ENCODE measurements at places on chromosomes 2 and 18. TPM values are rescaled to one million over a fixed set of nuclear protein-coding genes. Genes with fewer than 3 reads are reported as not detected.

TMEM169 gene
- polyA plus RNA-seq, result 15.2 TPM

CYP26B1 gene
- polyA plus RNA-seq, result 16.1 TPM

SERPINB8 gene
- 3.7 TPM for polyA plus RNA-seq

NEMP2 gene
- polyA plus RNA-seq, result 14.5 TPM

ADRA2B gene
- 4.1 TPM for polyA plus RNA-seq

DNAJC10 gene
- 137 TPM for polyA plus RNA-seq

KIAA2012 gene
- polyA plus RNA-seq, result 0.25 TPM

SATB2 gene
- 15.9 TPM for polyA plus RNA-seq

GRHL1 gene
- 7.0 TPM for polyA plus RNA-seq

RGPD4 gene
- polyA plus RNA-seq, result 0.06 TPM

- no peak for DNase-seq
Observed at GRCh38 chr18:79917169-79917852, 34.1 kb downstream of the SLC66A2 start.

DNA sequence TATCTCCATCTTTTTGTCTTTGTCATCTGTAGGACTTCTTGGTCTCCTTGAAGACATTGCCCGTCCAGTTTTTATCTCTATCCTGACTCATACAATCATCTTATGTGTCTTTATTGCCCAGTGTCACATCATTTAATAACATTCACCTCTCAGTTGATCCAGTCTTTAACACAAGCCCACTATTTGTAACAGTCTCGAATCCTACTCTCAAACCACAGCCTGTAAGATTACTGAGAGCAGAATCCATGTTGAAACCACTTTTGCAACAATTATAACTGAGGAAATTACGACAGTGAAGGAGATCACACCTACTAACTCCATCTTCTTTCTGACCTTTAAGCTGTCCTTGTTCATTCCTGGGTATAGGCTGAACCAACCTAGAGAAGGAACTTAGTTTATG is 1206.0 kb upstream of the ZEB2 start:
- no peak for DNase-seq

DNA sequence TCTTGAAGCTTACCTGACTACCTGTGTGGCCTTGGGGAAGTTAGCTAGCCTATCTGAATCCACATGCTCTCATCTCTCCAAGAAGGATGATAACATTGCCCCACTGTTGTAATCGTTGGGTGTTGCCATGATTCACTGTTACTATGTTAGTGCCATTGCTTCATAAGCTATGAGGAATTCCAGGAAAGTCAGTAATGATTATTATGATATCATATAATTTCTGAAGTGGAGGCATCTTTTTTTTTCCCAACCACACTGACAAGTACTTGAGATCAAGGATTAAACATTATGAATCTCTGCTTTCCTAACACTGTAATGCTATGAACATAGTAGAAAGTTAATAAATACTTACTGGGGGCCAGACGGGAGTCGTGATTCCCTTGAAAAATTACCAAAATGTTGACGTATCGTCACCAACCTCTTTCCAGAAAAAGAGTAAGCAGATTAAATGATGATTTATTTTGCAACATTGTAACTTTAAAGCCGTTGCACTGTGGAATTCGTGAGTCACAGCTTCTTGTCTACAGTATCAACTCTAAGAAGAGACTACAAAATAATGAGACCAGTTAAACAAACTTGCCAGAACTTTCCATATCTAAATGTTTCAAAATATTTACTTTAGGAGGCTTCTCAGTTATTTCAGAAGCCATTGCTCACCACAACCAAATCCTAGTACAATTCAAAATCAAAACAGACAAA is 459.9 kb downstream of the PIK3C3 start:
- no peak for DNase-seq

GRCh38 chr2:100391735-100392515 is 25.5 kb downstream of the CHST10 start:
- no peak for DNase-seq

- DNase-seq, result no peak
Observed at GRCh38 chr2:60174146-60174545, 379.3 kb downstream of the BCL11A start.

DNA sequence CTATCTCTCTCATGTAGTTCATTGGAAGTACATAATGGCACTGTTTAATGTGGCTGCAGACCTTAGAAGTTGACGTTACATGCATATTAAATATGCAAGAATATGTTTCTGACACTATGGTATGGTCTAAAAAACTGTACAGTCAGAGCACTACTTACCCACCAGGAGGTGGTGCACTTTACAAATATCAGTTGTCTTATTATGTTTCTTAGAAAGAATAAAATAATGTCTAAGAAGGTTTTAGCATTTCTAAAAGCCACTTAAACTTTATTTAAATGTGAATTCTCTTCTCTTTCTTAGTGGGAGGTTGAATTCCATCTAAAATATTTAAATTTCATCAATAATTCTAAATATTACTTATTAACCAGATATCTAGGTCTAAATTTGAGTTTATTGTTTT is 4.3 kb downstream of the TMEFF2 start:
- DNase-seq, result no peak

DNA sequence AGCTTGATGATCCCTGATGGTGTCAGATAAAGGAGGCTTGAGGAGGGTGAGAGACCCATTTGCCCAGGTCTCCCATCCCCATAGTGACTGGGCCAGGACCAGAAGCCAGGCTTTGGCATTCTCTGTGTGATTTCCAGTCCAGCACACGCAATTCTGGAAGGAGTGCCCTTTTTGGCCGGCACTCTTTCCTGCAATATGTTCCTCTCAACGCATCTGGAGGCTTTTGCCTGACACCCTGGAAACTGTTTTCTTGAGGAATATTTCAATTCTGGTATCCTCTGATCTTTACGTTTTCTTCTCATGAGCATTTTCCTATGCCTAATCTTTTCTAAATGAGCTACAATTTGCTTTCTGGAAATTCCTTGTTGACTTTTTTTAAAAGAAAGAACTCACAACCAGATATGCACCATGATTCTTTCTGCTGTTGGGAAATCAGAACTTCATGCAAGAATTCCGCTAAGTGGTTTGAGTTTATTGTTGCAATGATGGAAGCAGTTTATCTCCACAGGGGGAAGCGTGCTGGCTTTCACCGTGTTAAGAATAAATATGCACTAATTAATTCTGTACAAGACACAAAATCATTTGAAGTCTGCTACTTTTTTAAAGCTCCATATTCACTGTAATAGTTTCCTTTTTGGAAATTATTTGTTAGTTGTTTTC is 143.7 kb downstream of the NAPG start:
- DNase-seq, result no peak

DNA sequence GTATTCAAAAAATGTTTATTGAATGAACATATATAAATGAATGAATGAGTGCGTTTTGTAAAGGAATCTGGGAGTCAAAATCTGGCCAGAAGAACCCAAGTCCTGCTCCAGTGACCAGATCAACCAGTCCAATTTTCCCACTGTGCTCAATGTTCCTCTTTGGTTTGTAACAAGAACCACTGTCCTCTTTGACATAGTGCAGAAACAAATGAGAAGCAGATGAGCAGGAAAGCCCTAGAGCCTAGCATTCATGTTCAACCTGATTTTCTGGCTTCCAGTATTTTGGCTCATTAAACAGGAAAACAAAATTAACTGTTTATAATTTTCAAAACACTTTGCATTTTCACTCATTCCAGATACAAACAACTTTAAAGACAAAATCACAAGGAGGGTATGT is 23.2 kb downstream of the FAM124B start:
- no peak for DNase-seq

- no peak for DNase-seq
Observed at GRCh38 chr18:66511792-66512191, 92.1 kb downstream of the CDH19 start.

DNA sequence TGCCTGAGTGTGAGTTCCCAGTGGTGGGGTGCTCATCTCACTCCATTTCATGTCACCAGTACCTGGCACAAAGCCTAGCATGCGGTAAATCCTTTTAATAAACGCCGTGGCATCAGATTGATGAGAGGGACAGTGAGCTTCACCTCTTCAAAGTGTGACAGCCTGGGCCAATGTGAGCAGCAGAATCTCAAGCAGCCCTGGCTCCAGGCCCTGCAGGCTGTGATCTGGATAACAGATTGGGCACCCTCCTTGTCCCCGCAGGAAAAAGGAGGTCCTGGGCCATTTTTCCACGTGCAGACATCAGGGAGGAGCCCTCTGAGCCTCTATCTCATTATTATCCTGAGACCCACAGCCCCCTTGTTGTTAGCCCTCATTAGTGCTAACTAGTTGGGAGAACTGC is 34.8 kb downstream of the TET3 start:
- DNase-seq, result no peak

DNA sequence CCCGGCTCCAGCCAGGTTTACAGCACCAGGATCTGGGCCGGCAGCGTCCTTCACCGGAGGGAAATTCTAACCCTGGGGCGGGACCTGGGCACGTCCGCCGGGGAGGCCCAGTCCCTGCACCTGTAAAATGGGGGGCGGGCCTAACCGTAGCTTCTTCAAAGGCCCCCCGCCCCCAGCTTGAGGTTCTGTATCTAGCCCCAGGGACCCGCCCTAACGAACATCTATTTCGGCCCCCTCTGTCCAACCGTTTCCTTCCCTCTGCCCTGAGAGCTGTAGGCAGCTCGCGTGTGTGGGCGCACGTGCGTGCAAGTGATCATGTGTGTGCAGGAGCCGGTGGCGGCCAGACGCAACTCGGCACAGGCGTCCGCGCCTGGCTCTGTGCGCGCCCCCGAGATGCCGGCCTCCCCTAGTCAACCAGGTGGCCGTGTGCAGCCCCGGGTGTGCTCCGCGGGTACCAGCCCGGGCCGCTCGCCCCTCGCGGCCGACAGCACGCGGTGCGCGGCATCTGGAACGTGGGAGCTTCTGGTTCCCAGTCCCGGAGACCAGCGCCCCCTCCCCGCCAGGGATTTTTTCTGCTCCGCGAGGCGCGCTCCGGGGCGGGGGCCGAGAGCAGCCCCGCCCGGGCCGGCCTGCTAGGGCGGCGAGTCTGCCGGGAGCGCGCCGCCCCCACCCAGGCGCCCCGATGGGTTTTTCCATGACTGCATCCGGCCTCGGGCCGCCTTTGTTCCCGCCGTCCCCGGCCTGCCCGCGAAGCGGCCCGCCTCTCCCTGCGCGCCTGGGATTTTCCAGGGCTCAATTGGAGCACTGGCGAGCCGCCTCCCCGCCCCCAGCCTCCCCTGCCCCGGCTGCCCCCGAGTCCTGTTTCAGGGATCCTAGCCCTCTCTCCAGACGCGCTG is 21.2 kb downstream of the TEX44 start:
- DNase-seq, result peak; percentile 70

GRCh38 chr2:240720686-240721595 is 29.3 kb downstream of the AQP12A start:
- DNase-seq, result no peak

DNA sequence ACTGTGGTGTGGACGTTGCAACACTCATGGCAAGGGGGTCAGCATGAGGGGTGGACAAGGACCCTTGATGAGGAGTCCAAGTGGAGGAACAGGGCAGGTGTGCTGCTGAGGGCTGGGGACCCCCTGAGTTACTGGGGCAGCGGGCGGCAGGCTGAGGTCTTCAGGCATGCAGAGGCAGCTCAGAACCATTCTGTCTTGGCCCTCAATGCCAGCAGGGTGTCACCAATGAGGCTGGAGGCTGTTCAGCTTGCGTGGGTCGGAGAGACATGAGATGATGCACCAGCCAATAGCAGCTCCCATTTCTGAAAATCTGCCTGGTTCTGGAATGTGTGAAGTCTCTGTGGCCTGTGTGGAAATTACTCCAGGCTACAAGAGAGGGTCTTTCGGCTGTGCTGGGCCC is 105.4 kb downstream of the INHBB start:
- DNase-seq, result no peak

- no peak for DNase-seq
Observed at GRCh38 chr2:161243312-161243711, 64.9 kb upstream of the PSMD14 start.

GRCh38 chr2:217947383-217948350 is 55.1 kb downstream of the TNS1 start:
- no peak for DNase-seq

Measured in left renal cortex interstitium (tissue), 4 donors.